HepG2 (cell line): ENCODE measurements at places on chromosomes 13 and 19.
A peak's percentile ranks its signal among the peaks of the same experiment; 100 is the strongest.

GRCh38 chr13:90118467-90119071 is 1228.9 kb upstream of the MIR17HG start:
- DNase-seq = no peak

DNA sequence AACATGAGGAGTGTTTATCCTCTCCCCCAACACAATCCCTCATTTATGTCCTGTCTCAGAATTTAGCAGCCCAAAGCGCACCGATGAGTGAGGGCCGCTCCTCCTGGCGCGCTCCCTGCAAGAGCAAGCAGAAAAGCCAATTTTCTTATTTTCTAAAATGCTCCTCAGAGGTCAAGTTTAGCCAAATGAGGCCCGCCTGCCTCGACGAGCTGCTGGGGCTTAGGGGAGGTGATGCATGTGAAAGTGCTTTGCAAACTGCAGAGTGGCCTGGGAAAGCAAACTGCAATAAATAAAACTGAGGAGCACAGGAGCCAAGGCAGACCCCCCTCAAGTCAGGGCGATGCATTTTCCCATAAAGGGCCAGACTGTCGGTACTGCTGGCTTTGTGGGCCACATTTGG is 29.0 kb downstream of the CAPS start:
- DNase-seq = no peak

GRCh38 chr13:69617587-69617986 is 490.0 kb upstream of the ATXN8OS start:
- no peak for DNase-seq

DNA sequence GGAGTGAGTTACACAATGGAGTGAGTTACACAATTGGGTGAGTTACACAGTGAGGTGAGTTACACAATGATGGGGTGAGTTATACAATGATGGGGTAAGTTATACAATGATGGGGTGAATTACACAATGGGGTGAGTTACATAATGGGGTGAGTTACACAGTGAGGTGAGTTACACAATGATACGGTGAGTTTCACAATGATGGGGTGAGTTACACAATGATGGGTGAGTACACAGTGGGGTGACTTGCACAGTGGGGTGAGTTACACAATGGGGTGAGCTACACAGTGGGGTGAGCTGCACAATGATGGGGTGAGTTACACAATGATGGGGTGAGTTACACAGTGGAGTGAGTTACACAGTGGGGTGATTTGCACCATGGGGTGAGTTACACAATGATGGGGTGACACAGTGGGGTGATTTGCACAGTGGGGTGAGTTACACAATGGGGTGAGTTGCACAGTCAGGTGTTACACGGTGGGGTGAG is 52.5 kb upstream of the GAS6 start:
- no peak for DNase-seq

DNA sequence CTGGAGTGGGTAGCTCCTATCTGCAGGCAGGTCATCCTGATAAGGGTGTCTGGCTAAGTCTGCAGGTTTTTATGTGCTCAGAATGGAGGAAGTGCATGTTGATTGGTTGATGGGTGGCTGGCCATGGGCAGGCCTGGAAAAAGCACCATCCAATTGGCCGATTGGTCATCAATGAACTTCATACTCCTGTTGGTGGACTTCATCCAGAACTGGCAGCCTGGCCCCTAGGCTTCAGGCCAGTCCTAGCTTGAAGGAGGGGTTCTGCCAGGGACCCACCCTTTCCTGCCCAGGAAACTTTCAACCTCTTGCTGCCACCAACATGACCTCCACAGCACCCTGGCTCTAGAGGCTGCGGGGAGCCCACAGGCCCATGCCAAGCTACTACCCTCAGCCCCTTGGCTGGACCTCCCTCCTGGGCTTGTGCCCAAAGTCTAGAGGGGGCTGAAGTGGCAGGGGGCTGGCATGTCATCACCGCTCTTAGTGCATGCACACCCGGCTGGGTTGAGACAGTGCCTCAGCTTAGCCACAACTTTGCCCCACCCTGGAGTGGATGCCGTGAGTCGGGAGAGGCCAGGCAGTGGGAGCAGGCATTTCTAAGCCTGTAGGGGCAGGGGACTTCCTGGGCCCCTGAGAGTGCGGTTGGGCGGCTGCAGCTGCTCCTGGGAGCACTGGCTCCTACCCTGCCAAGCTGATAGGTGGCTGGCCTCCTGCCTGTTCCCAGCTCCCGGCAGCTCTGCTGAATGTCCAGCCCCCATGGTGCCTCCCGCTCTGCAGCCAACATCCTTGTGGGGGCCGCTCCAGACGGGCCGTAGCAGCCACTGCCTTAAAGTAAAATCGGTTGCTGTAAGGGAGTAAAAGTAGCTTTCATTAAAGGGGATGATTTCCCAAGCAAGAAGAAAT is 13.2 kb downstream of the DNAJC15 start:
- DNase-seq = no peak

GRCh38 chr13:112071102-112071722 is 4.3 kb downstream of the SOX1 start:
- DNase-seq = no peak

- DNase-seq = no peak
Measured at GRCh38 chr13:109781384-109782065, 4.9 kb downstream of the IRS2 start.

- DNase-seq = peak; percentile 88
Measured at GRCh38 chr19:48255376-48256303, at the start of gene CARD8. TSS of gene CARD8 (minus strand) at chr19:48255912. CDS start at chr19:48241020, 14,892 bp downstream.

GRCh38 chr19:1025960-1026782 is at the start of gene CNN2:
TSS of gene CNN2 (plus strand) at chr19:1026608. CDS start at chr19:1026662, 54 bp downstream.
- peak; percentile 64 for DNase-seq

DNA sequence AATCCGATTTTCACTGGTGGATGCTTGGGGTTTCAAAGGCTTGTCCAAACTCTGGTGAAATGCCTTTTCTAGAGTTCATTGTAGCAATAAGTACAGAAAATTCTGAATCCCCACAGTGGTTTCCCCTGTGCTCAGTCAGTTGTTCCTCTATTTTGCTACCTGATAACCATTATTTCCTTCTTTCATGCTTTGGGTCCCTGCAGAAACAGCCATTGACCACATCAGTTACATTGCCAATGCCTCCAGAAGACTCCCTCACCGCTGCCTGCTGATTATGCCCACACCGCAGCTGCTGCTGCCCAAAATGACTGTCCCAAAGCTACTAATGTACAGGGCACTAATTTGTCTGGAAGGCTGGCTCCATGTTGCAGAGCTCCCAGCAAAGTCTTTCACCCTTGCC is 517.3 kb downstream of the KLF12 start:
- no peak for DNase-seq

- DNase-seq = no peak
Measured at GRCh38 chr19:17989425-17990094, 18.4 kb upstream of the ARRDC2 start.

DNA sequence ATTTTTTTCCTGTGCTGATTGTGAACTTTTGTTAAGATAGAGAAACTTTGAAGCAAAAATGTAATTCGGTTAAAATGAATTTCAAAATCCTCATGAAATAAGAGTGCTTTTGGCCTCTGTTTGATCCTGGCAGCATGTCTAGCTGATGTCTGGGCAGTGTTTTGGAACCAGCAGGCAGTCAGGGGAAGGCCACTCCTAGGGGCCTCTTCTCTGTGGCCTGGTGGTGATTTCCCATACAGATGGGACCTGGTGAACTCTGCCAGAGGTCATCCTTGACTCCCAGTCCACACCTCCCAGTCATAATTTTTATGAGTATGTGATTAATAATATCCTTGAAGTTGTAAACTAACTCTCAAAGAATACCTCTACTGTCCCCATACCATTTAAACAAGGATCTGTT is 226.6 kb downstream of the PCCA start:
- peak; percentile 21 for DNase-seq

DNA sequence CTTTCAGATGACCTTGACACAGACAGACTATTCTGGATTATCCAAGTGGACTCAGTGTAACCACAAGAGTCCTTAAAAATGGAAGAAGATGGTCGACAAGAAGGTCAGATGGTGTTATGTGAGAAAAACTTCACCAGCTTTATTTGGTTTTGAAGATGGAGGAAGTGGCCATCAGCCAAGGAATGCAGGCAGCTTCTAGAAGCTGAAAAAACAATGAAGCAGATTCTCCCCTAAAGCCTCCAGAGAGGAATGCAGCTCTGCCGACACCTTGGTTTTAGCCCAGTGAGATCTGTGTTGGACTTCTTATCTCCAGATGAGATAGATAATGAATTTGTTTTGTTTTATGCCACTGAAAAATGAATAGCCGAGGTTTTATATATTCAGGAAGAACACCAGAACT is 501.5 kb downstream of the DCT start:
- no peak for DNase-seq

DNA sequence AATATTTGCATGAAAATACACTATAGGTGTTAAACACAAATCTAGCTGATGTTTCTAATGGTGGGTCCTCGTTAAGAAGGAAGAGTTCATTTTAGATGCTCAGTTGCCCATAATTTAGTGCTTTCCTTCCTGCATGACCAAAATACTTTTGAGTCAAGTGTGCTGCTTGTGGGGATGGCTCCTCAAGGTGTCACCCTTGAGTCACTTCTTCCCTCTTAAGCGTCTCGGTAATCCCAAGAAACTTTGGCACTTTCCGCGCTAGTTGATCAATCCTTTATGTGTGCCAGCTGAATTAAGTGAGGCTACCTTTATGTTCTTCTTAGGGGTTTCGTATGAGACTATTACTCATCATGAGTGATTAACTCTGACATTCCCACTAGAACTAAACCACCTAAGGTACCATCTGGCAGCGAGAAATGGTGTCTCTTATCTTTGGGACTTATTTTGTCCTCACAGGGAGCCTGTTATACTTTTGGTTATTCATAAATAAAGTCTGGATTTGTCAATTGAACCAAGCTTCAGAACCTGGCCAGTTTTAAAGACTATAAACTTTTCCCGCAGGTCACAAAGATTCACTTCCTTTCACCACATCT is 106.8 kb downstream of the NHLRC3 start:
- no peak for DNase-seq

- no peak for DNase-seq
Measured at GRCh38 chr13:29489650-29490560, 105.6 kb downstream of the SLC7A1 start.

DNA sequence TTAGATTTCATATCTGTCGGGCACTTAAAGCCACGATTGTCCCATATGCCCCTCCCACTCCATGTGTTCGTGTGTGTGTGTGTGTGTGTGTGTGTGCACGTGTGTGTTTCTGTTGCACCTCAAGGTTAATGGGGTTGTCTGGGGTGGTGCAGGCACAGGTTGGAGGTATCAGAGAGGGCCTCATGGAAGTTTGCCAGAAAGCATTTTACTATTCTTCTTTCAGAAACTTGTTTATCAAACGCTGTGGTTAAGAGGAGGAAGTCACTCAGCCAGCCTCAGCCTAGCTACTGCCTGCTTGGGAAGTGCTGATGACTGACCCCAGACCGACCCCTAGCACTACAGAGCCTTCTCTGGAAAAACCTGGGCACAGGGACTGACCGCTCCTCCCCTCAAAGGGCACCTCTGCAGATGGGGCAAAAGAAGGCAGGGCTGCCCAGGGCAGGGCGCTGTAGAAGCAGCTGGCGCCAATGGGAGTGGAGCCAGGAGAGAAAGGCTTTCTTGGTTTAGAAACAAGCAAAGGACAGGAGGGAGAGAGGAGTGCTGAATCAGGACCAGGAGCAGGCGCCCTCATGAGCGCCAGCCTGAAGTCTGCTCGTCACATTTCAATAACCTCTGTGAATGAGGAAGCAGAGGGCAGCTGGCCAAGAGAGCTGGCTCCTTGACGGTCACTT is 3.9 kb downstream of the SIAH3 start:
- DNase-seq = no peak

- no peak for DNase-seq
Measured at GRCh38 chr13:24911133-24911908, 147.4 kb downstream of the RNF17 start.

GRCh38 chr13:47896546-47896945 is 104.5 kb downstream of the SUCLA2 start:
- DNase-seq = no peak

GRCh38 chr13:97235549-97236231 is 13.6 kb downstream of the MBNL2 start:
- DNase-seq = no peak

- no peak for DNase-seq
Measured at GRCh38 chr13:43587376-43587775, 199.4 kb downstream of the ENOX1 start.

- peak; percentile 99 for DNase-seq
Measured at GRCh38 chr13:51636349-51636890, 52.2 kb downstream of the WDFY2 start.

- no peak for DNase-seq
Measured at GRCh38 chr19:18423258-18424020, 4.2 kb downstream of the SSBP4 start.

- no peak for DNase-seq
Measured at GRCh38 chr13:70386919-70387318, 278.7 kb upstream of the KLHL1 start.

DNA sequence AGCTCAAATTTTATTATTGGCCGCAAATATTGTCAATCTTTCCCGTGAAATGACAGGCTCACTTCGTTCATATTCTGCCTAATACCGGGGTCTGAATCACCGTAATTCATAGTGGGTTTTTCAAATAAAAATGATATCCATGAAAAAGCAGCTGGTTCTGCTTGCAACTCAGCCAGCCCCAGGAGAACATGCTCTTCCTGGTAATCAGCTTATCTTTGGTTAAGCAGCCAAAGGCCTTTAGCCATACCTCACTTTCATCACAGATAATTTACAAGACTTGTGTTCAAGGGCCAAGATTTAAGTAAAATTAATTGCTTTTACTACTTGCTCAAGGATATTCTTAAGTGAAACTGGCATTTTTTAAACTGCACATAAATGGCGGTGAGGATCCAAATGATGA is 22.5 kb downstream of the RNASEH2B start:
- DNase-seq = no peak

GRCh38 chr19:30001791-30002190 is 59.8 kb downstream of the URI1 start:
- peak; percentile 3 for DNase-seq

- peak; percentile 26 for DNase-seq
Measured at GRCh38 chr13:30872685-30873461, 33.2 kb upstream of the MEDAG start.

GRCh38 chr19:38711726-38712153 is 32.5 kb downstream of the CAPN12 start:
- DNase-seq = no peak

- peak; percentile 42 for DNase-seq
Measured at GRCh38 chr19:19406878-19407632, 1.6 kb downstream of the GATAD2A start.

- no peak for DNase-seq
Measured at GRCh38 chr19:30215248-30215647, 156.9 kb upstream of the ZNF536 start.
